Kidney epithelial cell (primary cell): ENCODE measurements at places on chromosomes 6 and 20.

- no peak for DNase-seq
Measured at GRCh38 chr6:108203189-108204112, 37.6 kb downstream of the NR2E1 start.

- DNase-seq, result no peak
Measured at GRCh38 chr6:110530671-110531070, 54.3 kb upstream of the SLC22A16 start.

GRCh38 chr20:10350188-10350842, 83.7 kb downstream of the MKKS start:
- no peak for DNase-seq

DNA sequence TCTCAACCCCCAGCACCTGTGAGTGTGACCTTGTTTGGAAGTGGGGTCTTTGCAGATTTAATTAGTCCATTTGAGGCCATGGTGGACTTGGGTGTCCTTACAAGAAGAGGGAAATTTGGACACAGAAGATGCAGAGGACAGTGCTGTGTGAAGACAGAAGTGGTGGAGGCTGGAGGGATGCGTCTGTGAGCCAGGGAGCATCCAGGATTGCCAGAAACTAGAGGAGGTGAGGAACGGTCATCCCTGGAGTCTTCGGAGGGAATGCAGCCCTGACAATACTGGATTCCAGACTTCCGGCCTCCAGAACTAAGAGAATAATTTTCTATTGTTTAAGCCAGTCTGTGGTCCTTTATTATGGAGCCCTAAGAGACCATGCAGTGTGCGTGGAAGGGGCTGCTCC, 22.9 kb upstream of the NPBWR2 start:
- no peak for DNase-seq

DNA sequence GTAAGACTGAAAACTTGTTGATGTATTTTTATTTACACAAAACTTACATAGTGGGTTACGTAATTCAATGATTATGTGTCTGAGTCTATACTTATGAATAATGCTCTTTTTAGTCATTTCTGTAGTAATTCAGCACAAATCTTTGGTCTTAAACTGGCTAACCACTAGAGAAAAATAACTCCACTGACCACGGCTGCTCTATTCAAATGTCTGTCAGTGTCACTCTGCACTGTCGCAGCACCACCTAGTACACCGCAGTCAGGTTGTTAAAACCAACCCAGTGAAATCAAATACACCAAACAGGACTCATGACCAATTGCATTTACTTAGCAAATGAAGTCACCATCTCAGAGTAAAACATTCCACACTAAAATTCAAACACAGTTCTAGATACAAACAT, 93.5 kb upstream of the CCDC28A start:
- no peak for DNase-seq

- peak; percentile 96 for DNase-seq
Measured at GRCh38 chr20:53899351-53900167, 170.8 kb downstream of the BCAS1 start.

- no peak for DNase-seq
Measured at GRCh38 chr20:8438748-8439147, 306.7 kb downstream of the PLCB1 start.

GRCh38 chr6:35292494-35292893, 5.1 kb upstream of the DEF6 start:
- no peak for DNase-seq

DNA sequence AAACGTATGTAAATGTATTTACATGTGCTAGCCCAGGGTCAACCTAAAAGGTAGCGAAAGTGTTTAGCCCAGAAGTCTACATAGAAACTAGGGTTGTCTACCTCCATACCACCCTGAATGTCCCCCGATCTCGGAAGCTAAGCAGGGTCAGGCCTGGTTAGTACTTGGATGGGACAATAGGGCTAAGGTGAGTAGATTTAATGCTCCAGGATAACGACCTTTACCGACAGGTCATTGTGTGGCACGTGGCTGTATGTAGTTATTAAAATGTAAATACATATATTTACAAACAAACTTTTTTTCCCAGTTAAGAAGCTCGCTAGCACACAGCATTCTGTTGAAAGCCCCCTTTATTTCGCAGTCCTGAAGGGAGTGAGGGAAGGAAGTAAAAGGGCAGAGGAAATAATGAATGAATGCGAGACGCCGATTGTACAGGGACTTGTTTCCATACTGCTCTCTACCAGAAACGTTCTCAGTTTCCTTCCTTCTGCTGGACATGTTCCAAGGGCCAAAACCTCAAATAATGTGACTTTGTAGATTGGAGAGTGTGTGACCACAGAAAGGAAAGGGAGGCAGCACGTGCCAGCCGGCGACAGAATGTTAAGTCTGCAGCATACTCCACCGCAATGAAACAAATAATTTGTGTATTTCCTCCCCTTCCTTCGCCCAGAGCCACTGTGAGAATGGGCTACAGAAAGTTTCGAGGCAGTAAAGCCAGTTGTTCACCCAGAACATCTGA, 612 bp downstream of the ADAT2 start:
- no peak for DNase-seq

DNA sequence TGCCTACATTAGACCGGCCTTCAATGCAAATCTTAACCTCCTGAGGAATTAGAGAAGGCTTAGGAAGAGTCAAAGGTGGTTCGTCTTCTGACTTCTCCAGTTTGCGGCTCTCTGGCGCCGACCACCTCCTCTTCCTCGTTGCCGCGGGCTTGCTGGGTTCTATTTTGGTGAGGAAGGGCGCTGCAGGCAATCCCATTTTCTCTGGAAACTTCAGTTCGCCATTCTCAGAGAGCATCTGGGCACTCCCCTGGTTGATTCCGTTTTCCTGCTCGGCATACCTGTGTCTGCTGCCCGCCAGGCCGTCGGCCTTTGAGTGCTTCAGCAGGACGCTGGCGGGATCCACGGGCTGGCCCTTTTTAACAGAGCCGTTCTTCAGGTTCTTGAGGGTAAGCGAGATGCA, 67.9 kb downstream of the GMPR start:
- no peak for DNase-seq

GRCh38 chr6:5403076-5403475, 141.8 kb downstream of the FARS2 start:
- no peak for DNase-seq

DNA sequence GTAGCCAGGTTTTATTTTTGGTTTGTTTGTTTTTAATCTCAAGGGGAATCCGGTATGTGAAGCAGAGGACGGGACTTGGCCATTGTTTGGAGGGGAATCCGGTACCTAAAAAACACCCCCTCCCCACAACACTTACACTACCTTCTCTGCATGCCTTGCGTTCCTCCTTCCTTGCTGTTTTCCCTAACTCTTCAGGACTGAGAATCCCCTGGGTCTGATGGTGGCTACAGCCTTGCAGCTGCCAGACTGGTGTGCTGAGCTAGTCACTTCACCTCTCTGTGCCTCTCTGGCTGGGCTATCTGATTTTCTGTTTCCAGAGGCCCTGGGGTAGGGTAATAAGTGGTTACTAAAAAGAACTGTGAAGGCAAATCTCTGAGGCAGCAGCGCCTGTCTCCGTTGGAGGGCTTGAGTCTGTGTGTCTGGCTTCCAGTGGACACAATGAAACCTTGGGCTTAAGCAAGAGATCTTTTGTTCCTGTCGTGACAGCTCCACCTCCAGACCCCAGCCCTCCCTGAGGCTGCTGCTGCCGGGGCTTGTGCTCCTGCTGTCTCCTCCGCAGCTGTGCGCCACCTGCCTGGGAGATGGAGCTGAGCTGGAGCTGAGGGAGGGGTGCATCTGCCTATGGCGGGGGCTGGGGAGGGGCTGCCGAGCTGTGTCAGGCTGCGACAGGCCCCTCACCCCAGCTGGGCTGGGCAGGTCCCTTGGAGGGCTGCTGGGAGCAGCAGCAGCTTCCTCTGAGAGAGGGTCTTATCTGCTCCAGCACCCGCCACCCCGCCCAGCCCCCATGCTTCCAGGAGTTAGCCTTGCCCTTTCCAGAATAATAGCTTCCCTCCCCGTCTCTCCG, 65.8 kb upstream of the CCDC167 start:
- DNase-seq, result no peak

- no peak for DNase-seq
Measured at GRCh38 chr6:100266494-100267401, 198.0 kb downstream of the SIM1 start.

- no peak for DNase-seq
Measured at GRCh38 chr20:10520528-10520927, 85.4 kb downstream of the SLX4IP start.

DNA sequence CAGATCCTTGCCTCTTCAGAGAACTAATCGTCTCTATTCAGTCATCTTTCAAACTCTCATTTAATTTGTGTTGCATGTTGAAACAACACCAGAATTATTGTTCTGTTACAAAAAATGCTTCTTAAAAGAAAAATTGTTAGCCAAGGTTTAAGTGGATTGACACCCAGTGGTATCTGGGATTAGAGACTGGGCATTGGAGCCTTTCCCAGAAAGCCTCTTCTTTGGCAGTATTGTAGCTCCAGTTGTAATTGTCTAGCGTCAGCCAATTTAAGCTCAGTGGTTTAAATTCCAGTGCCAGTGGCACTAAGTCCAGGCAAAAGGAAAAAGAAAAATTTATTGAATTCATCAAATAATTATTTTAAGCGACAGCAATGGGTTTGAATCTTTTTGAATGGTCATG, 801 bp downstream of the CCDC28A start:
- no peak for DNase-seq

GRCh38 chr6:74834967-74835366, 370.9 kb downstream of the COL12A1 start:
- DNase-seq, result no peak
